ENCODE measurements at places on chromosomes 5 and 9.

DNA sequence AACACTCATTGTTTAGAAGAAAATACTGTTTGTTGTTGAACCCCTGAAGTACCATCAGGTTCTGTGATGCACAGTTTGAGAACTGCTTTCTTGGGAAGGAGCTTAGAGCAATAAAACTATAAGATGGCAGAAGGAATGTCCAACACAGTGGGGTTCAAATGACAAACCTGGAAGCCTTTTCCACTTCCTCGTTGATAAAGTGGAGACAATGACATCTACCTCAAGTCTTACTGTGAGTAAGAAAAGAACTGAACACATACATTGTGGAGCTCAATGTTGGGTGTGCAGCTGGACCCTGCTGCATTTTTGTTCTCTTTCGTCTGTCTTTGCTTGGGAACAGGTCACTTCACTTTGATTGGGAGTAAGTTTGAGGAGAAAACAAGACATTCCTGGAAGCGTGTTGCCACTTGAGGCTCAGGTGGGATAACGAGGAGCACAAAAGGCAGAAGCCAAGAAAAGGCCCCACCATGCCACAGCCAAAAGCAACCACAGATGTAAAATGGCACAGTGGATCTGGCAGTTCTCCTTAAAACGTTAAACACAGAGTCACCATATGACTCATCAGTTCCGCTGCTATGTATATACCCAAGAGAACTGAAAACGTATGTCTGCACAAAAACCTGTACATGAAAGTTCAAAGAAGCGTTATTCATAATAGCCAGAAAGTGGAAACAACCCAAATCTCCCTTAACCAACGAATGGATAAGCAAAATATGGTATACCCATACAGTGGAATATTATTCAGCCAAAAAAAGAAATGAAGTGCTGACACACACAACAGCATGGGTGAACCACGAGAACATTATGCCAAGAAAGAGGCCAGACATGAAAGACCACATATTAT, 42.9 kb upstream of the SUB1 start:
- DNase-seq = no peak

GRCh38 chr5:75677607-75678006, 39.6 kb downstream of the POC5 start:
- DNase-seq = no peak

GRCh38 chr9:83299571-83299970, 236.6 kb upstream of the RASEF start:
- DNase-seq = no peak

- no peak for DNase-seq
Measured at GRCh38 chr5:140497897-140498296, 49.6 kb upstream of the EIF4EBP3 start.

GRCh38 chr5:1465966-1466471, 20.8 kb upstream of the SLC6A3 start:
- DNase-seq = no peak

GRCh38 chr9:125774106-125774505, 26.9 kb downstream of the PBX3 start:
- DNase-seq = no peak

DNA sequence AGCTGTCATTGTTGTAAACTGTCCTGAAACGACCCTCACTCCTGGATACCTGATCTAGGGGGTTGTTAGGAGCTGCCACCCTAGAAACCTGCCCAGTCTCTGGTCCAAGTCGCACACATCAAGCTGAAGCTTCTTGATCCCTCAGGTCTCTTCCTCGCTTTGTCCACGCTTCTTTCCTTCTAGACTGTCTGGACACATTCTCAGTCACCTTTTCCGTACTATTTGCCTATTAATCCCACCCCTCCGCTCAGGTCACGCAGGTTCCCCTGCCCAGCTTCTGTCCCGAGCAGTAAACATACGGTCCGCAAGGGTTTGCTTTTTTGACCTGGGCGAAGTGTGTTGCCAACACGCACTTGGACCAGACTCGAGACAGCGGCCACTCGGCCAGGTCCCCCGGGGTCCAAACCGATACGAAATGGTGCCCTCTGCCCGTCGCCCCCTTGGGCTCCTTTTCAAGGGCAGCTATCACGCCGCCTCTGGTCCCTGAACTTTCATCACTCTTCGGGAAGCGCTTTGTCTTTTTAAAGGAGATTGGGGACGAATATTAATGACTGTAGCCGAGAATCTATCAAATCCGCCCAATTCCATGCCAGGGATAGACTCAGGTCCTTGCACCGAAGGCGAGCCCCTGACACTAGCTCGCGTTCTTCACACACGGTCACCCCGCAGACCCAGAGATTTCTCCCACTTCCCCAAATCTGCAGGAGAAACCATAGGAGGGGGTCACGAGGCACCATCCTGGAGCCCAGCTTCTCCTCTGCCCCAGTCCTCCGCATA, 814 bp downstream of the PLCXD3 start:
- DNase-seq = no peak

GRCh38 chr9:129283705-129284606, 105.9 kb upstream of the IER5L start:
- DNase-seq = no peak

DNA sequence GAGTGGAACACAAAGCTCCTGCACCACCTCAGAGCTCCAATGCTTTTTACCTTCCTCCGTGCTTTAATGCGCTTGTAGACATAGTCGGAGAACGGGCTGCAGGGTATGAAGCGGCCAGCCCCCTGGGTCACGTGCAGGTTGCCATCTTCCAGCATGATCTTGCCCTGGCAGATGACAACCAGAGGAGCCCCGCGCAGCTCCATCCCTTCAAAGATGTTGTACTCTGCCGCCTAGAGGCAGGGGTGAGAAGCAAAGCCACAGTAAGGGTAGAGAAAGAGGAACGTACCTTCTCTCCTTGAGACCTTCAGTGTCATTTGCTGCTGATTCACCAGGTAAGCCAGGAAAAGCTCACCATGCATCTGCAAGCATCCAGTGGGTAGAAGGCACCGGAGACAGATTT, 112.3 kb downstream of the DPYSL3 start:
- DNase-seq = no peak

Data from stimulated activated CD4-positive, alpha-beta T cell treated with anti-CD3 and anti-CD28 coated beads, Interleukin-15, amount 100 ng/mL, for 48 hours (primary cell).